ENCODE measurements at places on chromosomes 4 and X.

- no peak for DNase-seq
Observed at GRCh38 chr4:172982151-172982590, 186.4 kb upstream of the GALNT7 start.

- DNase-seq, result no peak
Observed at GRCh38 chr4:84855774-84856173, 110.7 kb downstream of the WDFY3 start.

- DNase-seq, result no peak
Observed at GRCh38 chr4:119655111-119655837, 26.7 kb upstream of the PDE5A start.

- DNase-seq, result peak; percentile 7
Observed at GRCh38 chrX:45515262-45516215, 314.9 kb upstream of the DIPK2B start.

GRCh38 chr4:102593147-102593546, 92.0 kb downstream of the NFKB1 start:
- no peak for DNase-seq

GRCh38 chrX:72095370-72095769, 36.3 kb downstream of the RTL5 start:
- DNase-seq, result no peak

- DNase-seq, result no peak
Observed at GRCh38 chrX:96861218-96861617, 22.5 kb upstream of the RPA4 start.

GRCh38 chrX:16465081-16465876, 184.7 kb upstream of the S100G start:
- no peak for DNase-seq

DNA sequence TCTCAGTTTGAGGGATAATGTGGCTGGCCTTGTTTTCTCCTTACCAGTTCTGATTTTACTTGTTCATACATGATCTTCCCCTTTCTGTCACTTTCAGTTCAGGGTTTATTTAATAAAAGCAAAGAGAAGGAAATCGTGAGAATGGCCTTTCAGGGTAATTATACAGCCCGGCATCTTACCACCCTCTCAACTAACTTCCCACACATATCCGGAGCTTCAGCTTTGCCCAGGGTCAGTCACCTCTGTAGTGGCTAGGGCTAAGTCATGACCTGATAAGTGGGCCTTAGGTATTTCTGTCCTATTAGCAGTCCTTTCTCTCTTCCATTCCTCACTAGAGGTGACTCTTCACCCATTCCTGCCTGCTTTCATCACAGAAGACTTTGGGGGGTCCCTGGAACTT, 15.8 kb downstream of the TRPC5 start:
- DNase-seq, result no peak

GRCh38 chrX:56228914-56229313, 3.2 kb upstream of the KLF8 start:
- DNase-seq, result no peak

- DNase-seq, result no peak
Observed at GRCh38 chrX:57121816-57122215, 468 bp upstream of the SPIN2B start.

DNA sequence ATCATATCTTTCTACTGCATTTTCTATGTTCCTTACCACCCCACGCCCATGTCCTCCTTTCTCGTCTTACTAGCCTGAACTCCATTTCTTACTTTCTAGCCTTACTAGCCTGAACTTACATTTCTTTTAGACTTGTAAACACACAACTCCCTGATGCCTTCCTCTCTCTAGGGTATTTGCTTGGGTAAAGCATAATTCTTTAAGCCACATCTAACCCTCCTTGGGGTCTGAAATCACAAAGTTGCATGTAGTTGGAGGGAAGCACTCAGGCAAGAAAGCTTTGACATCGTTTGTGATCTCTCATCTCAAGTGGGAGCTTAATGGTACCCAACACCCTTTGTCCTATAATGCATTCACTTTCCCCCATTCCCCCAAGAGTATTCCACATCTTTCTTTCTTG, 124.4 kb downstream of the SPOCK3 start:
- DNase-seq, result no peak

- no peak for DNase-seq
Observed at GRCh38 chr4:112142182-112142581, 3.1 kb upstream of the FAM241A start.

GRCh38 chr4:188299161-188299560, 159.9 kb downstream of the TRIML1 start:
- DNase-seq, result no peak

GRCh38 chr4:10061650-10062415, 40.5 kb upstream of the SLC2A9 start:
- DNase-seq, result no peak

GRCh38 chrX:43064096-43064495, 286.1 kb upstream of the PPP1R2C start:
- DNase-seq, result no peak

GRCh38 chr4:118833192-118833820, 2.6 kb downstream of the SEC24D start:
- no peak for DNase-seq

- DNase-seq, result no peak
Observed at GRCh38 chrX:24380262-24381187, 20.1 kb downstream of the SUPT20HL1 start.

- DNase-seq, result no peak
Observed at GRCh38 chr4:41305476-41305875, 48.7 kb downstream of the UCHL1 start.

GRCh38 chr4:15149839-15150592, 147.7 kb downstream of the CPEB2 start:
- no peak for DNase-seq

- DNase-seq, result no peak
Observed at GRCh38 chr4:133597251-133597650, 448.2 kb downstream of the PCDH10 start.

DNA sequence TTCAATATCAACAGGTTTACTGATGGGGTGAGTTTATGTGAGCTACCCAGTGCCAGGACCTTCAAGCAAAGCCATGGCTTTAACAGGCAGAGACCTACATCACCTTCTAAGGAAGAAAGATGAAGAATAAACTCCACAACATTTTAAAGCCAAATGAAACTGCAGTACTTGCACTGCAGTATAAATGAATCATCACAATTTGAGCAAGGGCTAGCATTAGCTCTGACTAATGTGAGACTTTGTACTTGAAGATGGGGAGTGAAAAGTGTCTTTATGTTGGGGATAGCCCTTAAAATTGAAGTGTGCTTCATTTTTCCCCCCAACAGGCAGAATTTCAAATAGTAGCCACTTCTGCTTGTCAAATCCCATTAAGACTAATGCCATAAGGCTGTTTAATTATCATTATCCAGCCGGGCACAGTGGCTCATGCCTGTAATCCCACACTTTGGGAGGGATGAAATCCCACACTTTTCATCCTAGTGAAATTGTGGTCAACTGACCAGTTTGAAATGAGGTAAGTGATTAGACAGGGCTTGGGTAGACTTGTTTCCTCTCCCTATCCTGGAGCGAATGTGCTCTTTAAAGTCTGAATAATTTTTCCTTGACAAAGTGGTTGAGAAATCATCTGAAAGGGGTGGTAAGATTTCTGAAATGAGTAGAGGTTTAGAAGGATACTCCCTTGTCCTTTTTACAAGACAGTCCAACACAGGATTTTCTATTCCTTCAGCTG, 27.2 kb upstream of the GPR34 start:
- no peak for DNase-seq

GRCh38 chr4:60805500-60806313, 394.4 kb upstream of the ADGRL3 start:
- no peak for DNase-seq

- no peak for DNase-seq
Observed at GRCh38 chr4:57719456-57719855, 609.3 kb upstream of the IGFBP7 start.

DNA sequence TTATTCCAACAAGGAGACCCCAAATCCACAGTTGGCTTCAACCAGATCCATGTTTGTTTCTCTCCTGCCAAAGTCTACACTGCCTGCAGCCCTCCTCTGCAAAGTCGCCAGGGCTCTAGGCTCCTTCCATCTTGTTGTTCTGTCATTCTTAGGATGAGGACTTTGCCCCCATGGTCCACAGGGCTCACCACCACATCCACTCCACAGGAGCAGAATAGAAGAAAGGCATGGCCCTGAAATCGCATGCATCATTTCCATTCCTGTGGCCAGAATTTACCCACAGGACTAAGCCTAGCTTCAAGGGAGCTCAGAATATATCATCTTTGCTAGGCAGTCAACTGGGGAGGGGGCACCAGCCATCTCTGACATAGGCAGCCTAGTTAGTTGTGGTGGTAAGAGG, 254.7 kb downstream of the FBXW7 start:
- no peak for DNase-seq

- DNase-seq, result no peak
Observed at GRCh38 chr4:7985891-7986441, 46.3 kb upstream of the AFAP1 start.

DNA sequence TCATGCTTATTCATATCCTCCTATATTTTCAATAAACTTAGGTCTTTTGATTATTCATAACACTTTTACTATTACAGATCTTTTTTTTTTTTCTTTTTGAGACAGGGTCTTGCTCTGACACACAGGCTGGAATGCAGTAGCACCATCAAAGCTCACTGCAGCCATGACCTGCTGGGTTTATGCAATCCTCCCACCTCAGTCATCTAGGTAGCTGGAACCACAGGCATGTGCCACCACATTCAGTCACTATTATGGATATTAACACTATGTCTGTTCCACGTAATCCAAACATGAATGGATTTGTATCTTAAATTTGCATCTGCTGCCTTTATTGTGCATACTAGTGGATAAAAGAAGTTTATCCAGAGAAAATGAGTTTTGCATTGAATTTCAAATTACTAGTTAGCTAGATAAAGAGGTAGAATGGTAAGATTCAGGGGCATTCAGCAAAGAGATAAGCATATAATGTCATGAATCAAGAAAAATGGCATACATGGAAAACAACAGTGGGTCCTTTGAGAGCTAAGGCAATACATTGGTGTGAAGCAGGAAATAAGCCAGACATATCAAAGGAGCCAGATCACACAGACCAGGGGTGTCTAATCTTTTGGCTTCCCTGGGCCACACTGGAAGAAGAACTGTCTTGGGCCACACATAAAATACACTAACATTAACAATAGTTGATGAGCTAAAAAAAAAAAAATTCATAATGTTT, 13.9 kb downstream of the ANAPC10 start:
- DNase-seq, result no peak

All from activated CD4-positive, alpha-beta T cell treated with anti-CD3 and anti-CD28 coated beads, Interleukin-2, amount 50 U/mL, for 4 hours (primary cell).